ENCODE measurements at places on chromosomes 2 and 18.
A peak's percentile ranks its signal among the peaks of the same experiment; 100 is the strongest.

GRCh38 chr2:39689272-39689841, 23.6 kb downstream of the TMEM178A start:
- DNase-seq: no peak

GRCh38 chr2:85850451-85850850, 38.3 kb downstream of the ST3GAL5 start:
- no peak for DNase-seq

DNA sequence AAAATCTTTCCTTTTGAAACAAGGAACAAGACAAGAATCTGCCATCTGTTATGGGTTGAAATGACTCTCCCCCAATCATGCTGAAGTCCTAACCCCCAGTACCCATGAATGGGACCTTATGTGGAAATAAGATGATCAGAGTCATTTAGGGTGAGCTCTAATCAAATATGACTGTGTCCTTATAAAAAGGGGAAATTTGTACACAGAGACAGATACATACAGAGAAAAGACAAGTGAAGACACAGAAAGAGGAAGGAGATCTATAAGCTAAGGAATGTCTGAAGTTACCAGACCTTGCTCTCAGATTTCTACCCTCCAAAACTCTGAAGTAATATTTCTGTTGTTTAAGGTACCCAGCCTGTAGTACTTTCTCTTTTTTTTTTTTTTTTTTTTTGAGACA, 15.7 kb downstream of the TGFBRAP1 start:
- DNase-seq: no peak

- no peak for DNase-seq
Measured at GRCh38 chr2:41598161-41598894, 449.5 kb upstream of the PKDCC start.

DNA sequence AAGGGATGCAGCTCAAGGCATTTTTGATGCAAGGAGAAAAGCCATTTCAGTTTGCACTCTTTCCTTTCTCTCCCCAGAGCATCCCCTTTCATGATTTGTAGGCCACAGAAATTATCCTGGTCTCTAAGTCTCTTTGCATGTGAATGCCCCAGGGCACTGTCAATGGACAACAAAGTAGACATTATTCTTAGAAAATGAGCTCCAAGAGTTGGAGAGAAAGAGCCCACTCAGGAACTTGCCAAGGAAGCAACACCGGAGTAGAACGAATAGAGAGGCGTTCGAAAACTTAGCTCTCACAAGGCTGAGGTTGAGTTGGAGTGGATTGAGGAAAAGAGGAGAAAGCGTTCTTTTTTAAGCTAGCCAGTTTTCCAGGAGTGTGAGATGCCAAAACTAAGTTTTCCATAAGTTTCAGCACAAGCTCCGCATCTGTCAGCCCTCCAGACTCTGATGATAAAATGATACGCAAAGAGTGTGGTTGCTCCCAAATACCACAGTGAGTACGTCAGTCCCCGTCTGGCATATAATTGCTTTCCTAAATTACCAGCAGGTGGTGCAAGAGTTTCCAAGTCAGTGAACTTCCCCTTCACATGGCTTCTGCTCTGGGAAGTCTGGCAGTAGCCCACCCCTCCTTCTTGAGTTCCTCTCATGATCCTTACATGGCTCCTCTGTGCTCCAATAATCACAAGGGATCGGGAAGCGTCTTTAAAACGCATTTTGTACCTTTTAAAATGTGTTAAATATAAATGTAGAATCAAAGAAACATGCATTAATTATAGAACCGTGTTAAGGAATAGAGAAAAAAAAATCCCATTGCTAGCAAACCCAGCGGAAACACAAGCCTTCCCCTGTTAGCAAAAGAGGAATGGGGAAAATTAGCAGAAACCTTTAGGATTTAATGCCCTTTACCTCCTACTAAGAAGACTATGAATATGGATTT, 1060.6 kb upstream of the FANCL start:
- DNase-seq: no peak

GRCh38 chr2:157732596-157732995, 103.9 kb upstream of the ACVR1C start:
- DNase-seq: no peak

GRCh38 chr2:47520825-47521665, 118.1 kb downstream of the MSH2 start:
- peak; percentile 56 for DNase-seq

DNA sequence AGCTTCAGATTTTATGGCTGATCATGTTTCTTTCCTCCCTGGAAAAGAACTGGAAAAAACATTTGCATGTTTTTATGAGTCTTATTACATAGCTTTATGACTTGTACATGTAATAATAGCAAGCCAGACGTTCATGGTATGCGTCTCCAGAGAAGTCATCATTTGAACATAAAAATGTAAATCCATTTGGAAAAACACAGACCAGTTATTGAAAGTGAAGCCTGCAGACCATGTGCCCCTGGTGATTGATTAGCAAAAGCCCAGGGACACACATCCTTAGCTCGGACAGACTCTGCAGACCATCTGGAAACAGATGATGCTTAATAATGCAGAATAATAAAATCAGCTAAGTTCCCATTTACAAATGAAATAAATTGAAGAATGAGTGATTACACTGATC, 283.1 kb downstream of the TDRD15 start:
- no peak for DNase-seq

GRCh38 chr2:127961729-127962128, 66.1 kb downstream of the SAP130 start:
- DNase-seq: no peak

- no peak for DNase-seq
Measured at GRCh38 chr2:174908284-174908683, 96.9 kb downstream of the CHN1 start.

DNA sequence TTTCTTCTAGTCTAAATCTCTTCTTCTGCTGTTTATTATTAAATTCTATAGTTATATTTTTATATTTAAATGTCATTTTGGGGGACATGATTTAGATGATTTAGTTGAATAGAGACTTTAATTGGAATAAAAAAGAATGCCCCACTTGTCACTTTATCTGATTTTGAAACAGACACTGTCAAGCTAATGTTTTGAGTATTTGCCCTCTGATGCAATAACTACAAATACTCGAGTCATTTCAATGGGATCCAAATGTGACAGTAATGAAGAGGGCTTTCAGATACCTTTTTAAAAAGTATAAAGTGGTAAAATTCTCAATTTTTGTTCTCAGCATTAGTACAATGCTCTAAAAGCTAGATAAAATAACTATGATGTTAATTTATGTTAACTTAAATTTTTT, 257.3 kb upstream of the SESTD1 start:
- DNase-seq: no peak

DNA sequence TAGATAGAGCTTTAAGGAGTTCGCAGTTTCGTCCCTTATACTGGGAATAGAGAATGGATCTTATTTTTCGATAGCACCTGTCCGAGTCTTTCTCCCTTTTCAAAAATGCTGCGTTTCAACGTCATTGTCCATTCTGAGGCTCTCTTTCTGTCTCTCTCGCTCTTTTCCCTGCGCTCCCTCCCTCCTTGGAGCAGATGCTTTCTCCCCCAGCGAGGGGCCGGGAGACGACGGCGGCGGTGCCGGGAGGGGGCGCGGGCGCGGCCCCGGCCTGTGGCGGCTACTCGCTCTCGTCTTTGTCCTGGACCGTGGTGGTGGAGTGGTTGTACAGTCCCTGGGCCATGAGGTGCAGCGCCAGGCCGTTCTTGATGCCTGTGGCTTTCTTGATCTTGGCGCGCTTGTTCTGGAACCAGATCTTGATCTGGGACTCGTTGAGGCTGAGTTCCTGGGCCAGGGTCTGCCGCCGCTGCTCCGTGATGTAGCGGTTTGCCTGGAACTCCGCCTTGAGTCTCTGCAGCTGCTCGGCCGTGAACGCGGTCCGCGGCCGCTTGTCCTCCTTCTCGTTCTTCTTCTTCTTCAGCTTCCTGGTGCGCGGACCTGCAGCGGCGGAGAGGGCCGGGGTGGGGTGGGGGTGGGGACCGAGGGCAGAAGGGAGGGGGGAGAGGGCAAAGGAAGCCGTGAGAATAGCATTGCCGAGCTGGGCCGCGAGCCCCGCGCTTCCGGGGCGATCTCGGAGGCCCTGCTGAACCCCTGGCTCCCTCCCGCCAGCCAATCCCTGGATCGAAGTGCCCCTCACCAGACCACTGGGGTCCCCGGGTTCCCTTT, 4.6 kb downstream of the EN1 start:
- no peak for DNase-seq

GRCh38 chr2:41867553-41867952, 180.3 kb upstream of the PKDCC start:
- DNase-seq: no peak

DNA sequence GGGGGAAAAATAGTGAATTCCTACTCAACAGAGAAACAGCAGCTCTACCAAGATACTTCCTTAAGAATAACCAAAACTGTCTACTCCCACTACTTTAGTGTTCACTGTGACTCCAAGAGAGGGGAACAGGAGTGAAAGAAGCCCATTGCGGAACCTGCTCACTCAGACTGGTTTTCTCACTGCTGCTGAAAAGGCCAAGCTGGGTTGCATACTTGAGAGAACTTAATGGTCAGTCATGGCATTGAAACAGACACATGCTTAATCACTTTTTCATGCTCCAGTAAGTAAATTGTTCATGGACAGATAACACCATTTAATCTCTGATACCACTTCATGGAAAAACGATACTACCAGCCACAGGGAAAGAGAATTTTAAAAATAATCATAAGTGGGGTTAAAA, 35.7 kb upstream of the SLC8A1 start:
- no peak for DNase-seq

- no peak for DNase-seq
Measured at GRCh38 chr18:77015169-77015568, 117.4 kb downstream of the MBP start.

DNA sequence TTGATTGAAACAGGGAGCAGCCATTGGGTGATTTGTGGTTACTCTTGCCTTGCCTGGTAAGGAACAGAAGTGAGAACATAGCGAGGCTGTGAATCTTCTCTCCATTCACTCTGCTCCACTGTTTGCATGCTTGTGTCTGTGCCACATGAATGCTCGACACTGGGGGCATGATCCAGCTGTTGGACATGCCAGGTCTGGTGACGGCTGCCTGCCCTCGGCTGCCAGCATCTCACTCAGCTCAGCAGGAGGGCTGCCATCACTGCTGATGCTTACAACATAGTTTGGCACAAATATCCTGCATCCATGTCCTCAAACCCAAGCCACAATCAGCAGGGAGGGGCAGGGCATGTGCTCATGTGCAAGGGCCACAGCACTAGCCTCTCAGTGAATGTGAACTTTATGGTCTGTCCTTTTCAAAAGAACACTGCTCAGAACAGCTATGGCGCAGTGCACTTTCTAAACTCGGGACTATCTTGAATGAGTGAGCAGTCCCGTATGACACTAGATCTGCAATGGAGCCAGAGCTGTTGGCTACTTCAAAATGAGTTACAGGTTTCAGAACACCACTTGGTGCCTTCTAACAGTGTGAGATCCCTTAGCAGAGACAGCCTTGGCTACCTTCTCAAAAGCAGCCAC, 126.3 kb downstream of the NRP2 start:
- no peak for DNase-seq

DNA sequence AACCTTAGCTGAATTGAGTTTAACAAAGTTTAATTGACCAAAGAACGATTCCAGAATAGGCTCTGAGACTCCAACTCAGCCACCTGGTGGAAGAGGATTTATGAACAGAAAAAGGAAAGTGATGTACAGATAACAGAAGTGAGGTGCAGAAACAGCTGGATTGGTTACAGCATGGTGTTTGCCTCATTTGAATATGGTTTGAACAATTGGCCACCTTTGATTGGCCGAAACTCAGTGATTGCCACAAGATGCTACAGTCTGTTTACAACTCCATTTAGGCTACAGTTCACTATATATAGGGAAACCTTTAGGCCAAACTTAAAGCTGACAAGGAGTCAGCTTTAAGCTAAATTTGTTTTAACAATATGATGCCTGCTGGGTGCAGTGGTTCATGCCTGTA, 28.1 kb upstream of the SLC35G4 start:
- DNase-seq: no peak

- no peak for DNase-seq
Measured at GRCh38 chr2:192119536-192119935, 75.2 kb downstream of the TMEFF2 start.

GRCh38 chr2:189608795-189609422, 28.3 kb upstream of the SLC40A1 start:
- no peak for DNase-seq

DNA sequence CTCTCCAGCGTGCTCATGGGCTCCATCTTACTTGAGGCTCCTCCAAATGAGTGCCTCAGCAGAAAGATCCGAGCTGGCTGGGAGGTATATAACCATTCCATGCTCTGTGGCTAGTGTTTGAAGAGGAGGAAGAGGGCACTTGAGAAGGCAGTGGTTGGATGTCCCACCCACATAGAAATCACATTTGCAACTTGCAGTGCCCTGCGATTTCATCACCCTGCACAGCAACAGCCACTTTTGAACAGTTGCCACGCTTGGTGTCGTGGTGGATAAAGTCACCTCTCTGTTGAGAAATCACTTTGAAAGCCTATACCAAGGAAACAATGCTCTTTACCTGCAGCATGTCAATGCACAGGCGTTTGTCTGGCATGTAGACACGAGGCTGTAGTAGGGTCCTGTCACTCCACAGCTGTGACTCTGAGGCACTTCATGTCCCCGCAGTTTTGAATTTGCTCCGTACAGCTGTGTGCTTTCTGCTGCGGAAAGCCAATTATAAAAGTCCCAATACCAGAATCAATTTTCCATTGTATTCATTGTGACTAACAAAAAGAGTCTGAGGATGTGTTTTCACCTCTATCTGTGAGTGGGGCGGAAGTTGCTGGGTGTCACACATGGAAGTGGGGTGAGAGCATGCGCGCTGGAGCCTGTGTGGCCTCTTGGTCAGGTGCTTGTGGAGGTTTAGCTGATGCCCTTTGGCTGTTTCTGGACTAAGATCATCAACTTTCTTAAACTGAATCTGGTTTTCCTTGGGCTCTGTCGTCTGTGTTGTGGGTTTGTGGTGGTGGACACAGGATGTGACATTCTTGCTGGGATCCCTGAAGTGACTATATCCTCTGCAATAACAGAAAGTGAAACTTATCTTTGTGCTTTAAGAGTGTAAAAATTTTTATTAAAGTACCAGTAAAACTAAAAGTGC, 2.8 kb downstream of the CNDP2 start:
- peak; percentile 79 for DNase-seq

DNA sequence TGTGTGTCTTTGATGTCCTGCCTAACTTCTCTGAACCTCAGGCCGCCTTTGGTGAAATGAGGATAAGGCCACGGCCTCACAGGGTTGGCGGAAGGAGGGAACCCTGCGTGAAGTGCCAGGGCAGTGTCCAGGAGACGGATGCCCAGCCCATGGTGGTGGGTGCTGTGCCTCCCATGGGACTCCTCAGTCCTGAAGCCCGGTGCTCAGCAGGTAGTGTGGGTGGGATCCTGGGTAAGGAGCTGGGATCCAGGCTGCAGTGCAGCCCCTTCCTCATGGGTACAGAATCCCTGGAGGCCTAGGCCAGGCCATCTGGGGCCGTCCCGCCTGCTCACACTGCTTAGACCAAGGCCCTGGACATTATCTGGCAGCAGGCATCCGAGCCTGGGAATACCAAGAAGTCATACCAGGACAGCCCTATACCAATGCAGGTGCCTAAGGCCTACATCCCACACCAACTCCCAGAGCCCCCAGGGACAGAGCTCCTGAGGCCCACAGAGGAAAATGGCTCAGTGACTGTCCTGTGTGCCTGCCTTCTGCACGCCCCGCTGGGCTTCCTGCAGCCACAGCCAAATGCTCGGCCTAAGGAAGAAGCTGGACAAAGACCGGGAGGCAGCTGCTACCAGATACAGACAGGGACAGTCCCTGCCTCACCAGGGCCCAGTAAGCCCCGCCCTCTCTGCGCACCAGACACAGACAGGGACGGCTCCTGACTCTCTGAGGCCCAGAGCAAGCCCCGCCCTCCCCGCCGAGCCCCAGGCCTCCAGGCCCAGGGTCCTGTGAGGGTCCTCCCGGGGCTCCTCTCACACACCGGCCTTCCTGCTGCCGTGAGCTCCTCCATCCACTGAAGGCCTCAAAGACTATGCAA, 78.0 kb downstream of the NDUFA10 start:
- DNase-seq: no peak

GRCh38 chr2:107932979-107933378, 53.3 kb upstream of the SLC5A7 start:
- no peak for DNase-seq

Data from activated CD4-positive, alpha-beta T cell treated with anti-CD3 and anti-CD28 coated beads, Interleukin-2, amount 50 U/mL, for 24 hours (primary cell).